ENCODE measurements at places on chromosomes 7 and 10. TPM values are rescaled to one million over a fixed set of nuclear protein-coding genes. Genes with fewer than 3 reads are reported as not detected.

The ANKRD2 gene
- 6.8 TPM for total RNA-seq

The WDR86 gene
- total RNA-seq = 0.07 TPM

The FOXK1 gene
- total RNA-seq = 24.4 TPM

The NACAD gene
- total RNA-seq = 3.9 TPM

The FOXI2 gene
- total RNA-seq = not detected

The MMD2 gene
- total RNA-seq = not detected

The RET gene
- total RNA-seq = 0.07 TPM

The EBF3 gene
- not detected for total RNA-seq

The CALHM2 gene
- 4.6 TPM for total RNA-seq

The ADIRF gene
- 0.72 TPM for total RNA-seq

The VGF gene
- 20.9 TPM for total RNA-seq

The SFXN2 gene
- 18.9 TPM for total RNA-seq

The PSTK gene
- 4.6 TPM for total RNA-seq

The SH2D4B gene
- total RNA-seq = not detected

The HMX2 gene
- total RNA-seq = not detected

The ZNF467 gene
- total RNA-seq = 0.12 TPM

The PRTFDC1 gene
- 25.7 TPM for total RNA-seq

The ZP3 gene
- 4.7 TPM for total RNA-seq

The PIP gene
- total RNA-seq = not detected

The ANTXRL gene
- total RNA-seq = not detected
